ENCODE measurements at places on chromosomes 3 and 15.
A peak's percentile ranks its signal among the peaks of the same experiment; 100 is the strongest.

- peak; percentile 56 for DNase-seq
Measured at GRCh38 chr3:134374105-134374790, at the start of gene AMOTL2. AMOTL2 (minus strand) TSS chr3:134374447; CDS start chr3:134371433, 3,014 bp downstream.

GRCh38 chr3:102176333-102177050 lies 258.3 kb upstream of the ZPLD1 start:
- no peak for DNase-seq

DNA sequence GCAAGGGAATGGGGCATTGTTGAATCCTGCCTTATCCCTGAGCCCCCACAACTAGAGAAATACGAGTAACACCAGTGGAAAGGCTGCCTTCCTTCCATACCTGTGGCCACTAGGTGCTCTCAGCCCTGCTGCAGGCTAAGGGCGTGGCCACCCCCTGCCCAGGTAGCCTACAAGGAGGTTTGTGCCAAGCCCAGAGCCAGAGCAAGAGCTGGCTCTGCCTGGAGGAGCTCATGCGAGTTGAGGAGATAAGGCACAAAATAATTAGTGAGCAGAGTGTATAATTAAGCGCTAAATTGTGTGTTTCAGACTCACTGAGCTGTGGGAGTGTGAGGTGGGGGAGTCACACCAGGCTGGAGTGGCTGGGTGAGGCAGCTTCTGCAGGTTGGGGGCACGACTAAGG lies 49.2 kb downstream of the TPRA1 start:
- DNase-seq, result no peak

GRCh38 chr3:140717921-140718320 lies 40.1 kb downstream of the TRIM42 start:
- DNase-seq, result no peak

GRCh38 chr15:47194718-47195117 lies 522.6 kb upstream of the SEMA6D start:
- DNase-seq, result peak; percentile 37

DNA sequence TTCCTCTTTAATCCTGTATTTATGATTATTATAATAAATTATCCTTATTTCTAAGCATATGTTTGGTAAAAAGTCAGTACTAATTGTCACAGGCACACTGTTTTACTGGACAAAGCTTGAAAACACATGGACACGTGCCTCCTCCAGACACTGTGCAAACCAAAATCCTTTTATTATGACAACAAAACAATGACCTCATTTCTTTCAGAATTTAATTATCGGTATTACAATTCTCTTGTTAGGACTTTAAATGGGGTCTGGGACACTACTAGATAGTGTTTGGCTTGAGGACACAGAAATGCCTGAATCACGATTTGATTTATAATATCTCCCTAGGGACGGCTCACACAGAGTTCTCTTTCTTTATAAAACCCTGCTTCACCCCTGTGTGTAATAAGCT lies 107.3 kb upstream of the IGSF10 start:
- DNase-seq, result no peak

GRCh38 chr15:76572983-76573314 lies 236.4 kb downstream of the ISL2 start:
- no peak for DNase-seq

- DNase-seq, result no peak
Measured at GRCh38 chr3:178255315-178255714, 280.9 kb upstream of the KCNMB2 start.

GRCh38 chr15:39846108-39846507 lies 63.5 kb upstream of the FSIP1 start:
- no peak for DNase-seq

- no peak for DNase-seq
Measured at GRCh38 chr15:79593119-79593869, 161.2 kb downstream of the MINAR1 start.

DNA sequence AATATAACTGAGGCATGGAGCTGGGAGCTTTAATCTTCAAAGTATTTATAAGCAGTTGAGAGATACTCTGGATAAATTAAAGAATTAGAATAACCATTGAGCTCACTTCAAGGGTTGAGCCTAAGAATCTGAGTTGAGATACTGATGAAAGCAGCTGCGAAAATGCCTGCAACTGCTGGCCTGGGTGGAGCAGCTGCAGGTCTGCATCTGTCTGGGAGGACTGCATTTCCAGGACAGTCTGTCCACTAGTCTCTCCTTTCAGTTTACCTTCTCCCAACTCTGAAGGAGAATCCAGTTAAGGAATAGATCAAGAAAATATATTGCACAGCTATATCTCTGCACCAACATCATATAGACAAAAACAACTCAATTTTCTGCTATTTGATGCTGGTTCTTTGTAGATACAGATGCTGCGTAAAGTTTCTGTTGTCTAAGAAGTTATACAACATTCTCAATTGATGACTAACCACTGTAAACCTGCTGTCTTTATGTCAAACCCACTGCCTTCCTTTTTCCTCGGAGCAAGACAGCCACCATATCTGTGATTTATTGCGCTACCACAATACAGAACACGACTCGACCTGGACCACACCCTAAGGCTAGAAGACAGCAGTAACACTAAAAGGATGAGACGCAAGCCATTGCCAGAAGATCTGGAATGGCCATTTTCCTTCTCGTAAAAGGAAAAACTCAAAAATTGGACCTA lies 245.1 kb downstream of the MAGI1 start:
- no peak for DNase-seq

- no peak for DNase-seq
Measured at GRCh38 chr3:123623346-123623880, 38.6 kb upstream of the HACD2 start.

DNA sequence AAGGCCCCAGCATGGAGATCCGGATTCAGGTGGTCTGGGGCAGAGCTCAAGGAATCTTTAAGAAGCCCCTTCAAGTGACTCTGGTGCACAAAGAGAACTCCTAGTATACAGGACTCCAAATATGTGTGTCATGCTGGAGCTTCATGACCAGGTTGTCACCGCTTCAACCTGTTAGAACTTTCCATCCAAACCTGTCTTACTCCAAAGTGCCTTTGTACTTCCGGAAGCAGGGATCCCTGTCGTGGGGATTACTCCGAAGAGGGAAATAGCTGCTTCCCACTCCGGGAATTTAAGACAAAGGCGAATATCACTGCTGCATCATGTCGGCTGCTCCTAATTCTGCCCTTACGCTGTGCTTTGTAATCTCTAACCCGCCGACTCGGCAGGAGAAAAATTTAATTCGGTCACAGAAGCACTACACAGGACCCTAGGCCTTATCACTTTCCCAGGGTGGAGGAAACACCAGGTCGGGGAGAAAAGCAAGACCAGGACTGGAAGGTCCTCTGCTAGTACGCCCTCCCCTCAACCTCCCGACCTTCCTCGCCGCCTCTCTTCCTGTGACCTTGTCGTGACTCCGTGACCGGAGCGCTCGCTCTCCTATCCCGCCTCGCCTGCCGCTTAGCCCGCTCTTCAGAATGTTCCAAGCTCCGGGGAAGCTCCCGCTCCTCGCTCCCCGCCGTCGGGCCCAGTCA lies 730 bp downstream of the HIGD1A start:
- peak; percentile 31 for DNase-seq

DNA sequence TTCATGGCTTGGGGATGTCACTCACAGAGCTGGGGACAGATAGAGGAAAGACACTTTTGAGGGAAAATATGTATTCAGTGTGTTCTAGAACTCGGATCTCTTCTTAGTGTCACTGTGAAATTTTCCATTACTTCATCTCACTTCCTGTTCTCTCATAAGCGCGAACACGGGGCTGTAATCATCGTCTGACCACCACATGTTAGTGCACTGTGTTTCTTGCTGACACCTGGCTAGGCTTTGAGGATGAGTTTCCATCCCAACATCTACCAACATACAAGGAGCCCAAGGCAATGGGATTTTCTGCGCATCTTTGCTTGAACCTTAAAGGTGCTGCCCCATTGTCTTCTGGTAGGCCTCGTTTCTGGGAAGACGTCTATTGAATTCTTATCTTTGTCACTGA lies 84.0 kb downstream of the LIPC start:
- no peak for DNase-seq

- no peak for DNase-seq
Measured at GRCh38 chr3:99269606-99270351, 368.3 kb upstream of the DCBLD2 start.

DNA sequence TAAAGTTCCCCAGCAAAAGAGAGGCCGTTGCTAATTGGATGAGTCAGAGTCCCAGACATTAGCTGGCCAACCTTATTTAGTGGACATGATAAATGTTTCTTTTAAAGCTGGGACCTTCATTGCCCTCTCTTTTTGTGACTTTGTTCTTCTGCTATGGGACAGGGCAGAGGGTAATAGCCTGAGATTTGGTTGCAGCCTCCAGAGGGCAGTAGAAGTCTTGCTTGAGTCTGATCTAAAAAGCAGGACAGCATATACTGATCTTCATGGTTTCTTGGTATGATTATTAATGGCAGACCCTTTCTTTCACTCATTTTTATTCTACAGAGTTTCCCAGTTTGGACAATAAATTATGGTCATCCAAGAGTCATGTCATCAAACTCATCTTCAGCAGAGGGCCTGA lies 25.1 kb upstream of the ZKSCAN7 start:
- DNase-seq, result no peak

- DNase-seq, result no peak
Measured at GRCh38 chr15:100172356-100173024, 169.3 kb downstream of the ADAMTS17 start.

DNA sequence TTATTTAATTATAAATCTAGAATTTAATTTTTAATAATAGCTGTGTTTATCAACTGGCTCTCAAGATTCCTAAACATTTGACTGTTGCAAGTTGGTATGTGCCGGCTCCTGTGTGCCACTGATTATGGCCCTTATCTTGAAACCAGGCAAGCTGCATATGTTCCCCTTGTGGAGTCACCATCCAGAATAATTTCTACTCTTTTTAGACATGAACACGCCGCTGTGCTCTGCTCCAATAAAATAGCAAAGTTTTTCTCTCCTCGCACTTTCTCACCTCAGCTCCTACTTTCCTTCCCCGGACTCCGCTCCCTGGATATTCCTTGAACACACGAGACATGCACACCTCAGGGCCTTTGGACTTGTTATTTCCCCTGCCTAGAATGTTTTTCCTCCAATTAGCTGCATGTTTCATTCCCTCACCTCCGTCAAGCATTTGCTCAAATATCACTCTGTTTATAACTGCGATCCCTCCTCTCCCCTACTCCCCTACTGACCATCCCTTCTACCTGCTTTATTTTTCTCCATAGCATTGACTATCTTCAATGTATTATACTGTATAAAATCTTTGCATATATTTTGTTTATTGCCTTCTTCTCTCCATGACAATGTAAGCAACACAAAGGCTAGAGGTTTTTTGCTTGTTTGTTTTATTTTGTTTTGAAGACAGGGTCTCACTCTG lies 26.1 kb upstream of the ERICH6 start:
- no peak for DNase-seq

DNA sequence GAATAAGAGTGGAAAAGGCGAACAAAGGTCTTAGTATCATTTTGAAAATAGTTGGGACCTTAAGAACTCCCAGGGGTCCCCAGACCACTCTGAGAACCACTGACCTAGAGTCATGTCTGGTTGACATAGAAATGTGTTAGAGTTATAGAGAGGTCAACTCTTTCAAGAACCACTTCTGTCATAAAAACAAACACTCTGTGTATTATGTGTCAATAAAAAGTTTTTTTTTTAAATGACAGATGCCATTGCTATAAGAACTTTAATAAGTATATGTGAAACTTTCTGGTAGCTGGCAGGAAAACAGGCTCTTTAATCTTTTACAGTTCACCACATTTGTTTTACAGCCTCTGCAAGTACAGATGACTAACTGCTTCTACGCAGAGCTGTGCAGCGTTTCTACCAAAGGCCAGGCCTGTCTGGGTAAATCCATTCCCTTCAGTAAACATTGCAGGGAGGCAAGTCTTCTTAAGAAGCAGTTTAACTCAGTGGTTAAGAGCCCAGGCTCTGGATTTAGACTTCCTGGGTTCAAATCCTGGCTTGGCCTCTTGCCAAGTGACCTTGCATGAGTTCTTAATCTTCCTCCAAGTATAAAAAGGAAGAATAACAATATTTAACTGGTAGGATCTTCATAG lies 56.6 kb downstream of the RFTN1 start:
- no peak for DNase-seq

DNA sequence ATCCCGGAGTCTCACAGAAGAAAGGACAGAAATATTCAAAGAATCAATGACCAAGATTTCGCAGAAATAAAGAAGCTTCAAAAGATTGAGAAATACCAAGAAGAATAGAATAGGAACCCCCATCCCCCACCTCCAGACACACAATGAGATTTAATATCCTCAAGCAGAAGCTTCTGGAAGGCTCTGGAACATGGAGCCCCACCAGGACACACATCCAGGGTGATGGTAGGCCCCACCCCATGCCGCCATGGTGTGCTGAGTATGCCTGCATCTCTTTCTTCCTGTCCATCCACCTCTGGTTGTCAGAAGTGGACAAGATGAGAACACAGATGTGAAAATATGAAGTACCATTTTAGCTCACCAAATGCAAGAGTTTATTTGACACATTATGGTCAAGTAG lies 19.3 kb downstream of the PRR23E start:
- DNase-seq, result no peak

GRCh38 chr15:84023636-84024035 lies 211.9 kb upstream of the GOLGA6L4 start:
- no peak for DNase-seq

DNA sequence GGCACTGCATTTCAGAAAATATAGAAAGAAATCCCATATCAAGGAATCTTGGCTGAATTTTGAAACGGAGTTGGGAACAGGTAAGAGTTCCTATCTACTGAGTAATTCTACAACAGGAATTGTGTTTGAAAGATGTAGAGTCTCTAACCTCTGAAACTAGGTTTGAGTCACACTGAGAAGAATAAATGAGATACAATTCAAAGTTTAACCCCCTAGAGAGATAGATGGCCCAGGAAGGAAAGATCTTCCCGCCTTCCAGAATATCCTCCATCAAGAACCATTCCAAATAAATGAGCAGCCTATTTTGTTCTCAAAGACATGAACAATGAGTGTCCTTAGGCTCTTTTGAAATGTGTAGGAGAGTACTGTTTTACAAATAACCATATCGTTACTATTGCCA lies 2.9 kb upstream of the ANP32A start:
- no peak for DNase-seq

DNA sequence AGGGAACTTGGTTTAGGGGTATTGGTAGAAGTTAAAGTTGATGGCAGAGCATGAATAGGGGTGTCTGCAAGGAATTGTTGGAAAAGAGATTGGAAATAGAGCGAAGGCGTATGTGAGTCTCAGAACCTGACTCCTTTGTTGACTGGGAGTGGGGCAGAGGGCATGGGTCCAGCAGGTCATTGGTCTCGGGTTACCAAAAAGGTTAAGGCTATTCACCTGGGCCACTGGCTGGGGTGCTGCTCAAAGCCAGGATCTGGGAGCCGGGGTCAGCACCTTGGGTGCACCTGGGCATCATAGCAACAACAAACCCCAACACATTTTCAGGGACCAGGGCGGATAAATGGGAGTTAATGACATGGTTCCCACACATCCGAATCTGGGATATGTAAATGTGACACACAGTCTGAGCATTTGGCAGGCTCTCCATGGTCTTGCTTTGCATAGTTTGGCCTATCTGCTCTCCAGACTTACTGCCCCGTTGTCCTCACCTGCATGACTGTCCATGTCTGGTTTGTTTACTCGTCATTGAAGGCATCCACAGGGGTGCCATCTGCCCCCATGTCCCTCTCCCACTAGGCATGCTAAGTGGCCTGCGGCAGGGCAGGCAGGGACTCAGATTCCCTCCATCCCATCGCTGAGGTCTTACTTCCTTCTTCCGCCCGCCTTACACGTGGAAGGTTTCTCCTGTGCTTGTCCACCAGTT lies 10.1 kb downstream of the KLF13 start:
- DNase-seq, result no peak

All from NCI-H2227 treated with DMSO at 0.1 percent for 48 hours (cell line).